ENCODE measurements at places on chromosomes 12 and 14.

DNA sequence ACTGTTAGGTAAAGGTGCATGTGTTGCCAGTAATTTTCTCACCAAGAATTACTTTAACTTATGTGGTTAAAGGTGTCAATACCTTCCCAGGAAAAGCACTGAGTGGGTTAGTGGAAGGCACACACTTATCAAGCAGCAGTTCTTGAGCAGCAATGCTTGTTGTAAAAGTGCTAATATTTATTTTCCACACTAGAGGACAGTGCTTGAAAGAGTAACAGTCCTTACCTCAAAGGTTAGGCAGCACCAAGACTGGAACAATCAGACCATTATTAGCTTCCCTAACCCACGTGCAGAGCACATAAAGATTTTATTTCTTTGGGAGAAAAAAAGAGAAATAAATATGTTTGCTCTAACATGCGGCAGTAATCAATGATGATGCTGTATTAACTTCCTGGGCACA is 48.8 kb upstream of the KRR1 start:
- peak; percentile 34 for DNase-seq

DNA sequence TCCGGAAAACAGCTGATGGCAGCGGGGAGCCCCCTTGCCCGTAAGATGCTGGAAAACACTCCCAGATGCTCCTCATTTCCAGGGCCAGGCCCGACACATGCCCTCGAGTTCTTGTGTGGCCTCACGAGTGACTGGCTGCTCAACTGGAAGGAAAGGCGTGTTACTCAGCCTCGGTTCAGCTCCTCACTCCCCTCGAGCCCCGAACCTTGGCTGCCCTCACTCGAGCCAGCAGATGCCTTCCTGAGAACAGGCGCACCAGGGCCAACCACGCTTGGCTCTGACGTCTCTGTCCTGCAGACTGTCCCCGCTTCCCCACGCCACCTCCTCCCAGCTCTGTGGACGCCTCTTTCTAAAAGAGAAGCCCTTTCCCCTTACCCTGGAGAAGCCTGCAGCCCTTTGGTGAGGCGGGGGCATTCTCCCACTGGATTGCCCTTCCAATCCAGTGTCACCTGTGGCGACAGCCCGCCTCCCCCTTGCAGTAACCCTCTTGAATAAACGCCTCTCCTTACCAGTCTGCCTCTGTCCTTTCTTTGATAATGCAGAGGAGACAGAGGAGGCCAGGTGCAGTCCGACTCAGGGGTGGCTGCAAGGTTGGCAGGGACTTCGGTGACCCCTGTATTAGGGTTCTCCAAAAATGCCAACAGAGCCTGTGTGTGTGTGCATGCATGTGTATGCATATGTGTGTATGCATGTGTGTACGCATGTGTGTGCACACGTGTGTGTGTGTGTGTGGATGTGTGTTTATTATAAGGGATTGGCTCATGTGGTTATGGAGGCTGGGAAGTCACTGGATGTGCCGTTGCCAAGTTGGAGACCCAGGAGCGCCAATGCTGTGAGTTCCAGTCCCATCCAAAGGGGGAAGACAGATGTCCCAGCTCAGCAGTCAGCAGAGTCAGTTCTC is 166.3 kb downstream of the KIF26A start:
- no peak for DNase-seq

DNA sequence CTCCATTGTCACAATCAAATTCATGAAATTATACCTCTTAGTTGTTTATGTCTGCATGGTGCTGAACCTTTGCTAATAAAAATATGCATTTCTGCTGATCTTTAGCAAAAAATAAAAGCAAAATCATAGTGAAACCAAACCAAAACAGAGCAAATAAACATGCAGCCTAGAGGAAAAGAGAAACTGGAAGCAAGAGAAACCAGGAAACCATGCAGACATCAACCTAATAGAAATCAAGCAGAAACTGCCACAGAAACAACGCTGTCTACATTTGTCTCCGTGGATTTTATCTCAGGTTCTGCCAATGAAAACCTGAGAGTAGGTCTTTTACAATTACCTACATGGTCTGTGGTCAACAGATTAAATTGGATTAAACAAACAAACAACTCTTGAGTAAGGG is 173.7 kb downstream of the SYT10 start:
- no peak for DNase-seq

- no peak for DNase-seq
These were observed 65.9 kb downstream of the AVPR1A start for GRCh38 chr12:63085120-63085519.

- no peak for DNase-seq
These were observed 55.2 kb downstream of the FOS start for GRCh38 chr14:75333606-75334548.

GRCh38 chr12:107111314-107111713 is 18.0 kb upstream of the CRY1 start:
- DNase-seq, result no peak

DNA sequence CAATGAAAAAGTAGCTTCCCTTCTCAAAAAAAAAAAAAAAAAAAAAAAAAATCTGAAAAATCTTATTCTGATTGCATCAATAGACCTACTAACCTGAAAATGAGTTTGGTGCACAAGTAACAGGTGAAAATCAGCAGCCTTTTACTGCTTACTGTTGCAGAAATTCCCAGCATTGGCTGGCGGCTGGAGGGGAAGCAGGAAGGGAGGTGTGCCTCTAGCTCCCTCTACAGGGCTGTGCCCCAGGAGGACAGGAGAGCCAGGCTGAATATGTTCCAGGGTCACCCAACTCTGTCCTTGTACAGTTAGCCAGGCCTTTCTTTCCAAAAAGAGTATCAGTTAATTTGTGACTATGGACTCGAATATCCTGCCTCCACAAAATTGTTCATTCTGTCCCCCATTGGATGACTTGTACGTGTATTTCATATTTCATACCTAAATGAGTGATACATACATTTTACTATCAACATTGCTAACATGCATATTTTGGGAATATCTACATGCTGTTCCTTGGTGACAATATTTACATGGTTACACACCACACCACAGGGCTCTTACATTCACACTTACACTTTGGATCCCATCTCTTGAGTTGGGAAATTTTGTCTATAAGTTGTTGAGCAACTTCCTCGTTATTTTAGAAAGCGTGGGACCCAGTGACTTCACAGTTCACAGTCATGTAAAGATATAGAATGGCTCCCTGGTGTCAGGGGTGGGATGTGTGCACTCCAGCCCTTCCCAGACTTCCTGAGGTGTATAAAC is 124.8 kb downstream of the SAMD4A start:
- peak; percentile 41 for DNase-seq

GRCh38 chr12:72017054-72017651 is 78.5 kb downstream of the TPH2 start:
- DNase-seq, result peak; percentile 81

- DNase-seq, result no peak
These were observed 33.9 kb downstream of the PLCZ1 start for GRCh38 chr12:18703911-18704310.

DNA sequence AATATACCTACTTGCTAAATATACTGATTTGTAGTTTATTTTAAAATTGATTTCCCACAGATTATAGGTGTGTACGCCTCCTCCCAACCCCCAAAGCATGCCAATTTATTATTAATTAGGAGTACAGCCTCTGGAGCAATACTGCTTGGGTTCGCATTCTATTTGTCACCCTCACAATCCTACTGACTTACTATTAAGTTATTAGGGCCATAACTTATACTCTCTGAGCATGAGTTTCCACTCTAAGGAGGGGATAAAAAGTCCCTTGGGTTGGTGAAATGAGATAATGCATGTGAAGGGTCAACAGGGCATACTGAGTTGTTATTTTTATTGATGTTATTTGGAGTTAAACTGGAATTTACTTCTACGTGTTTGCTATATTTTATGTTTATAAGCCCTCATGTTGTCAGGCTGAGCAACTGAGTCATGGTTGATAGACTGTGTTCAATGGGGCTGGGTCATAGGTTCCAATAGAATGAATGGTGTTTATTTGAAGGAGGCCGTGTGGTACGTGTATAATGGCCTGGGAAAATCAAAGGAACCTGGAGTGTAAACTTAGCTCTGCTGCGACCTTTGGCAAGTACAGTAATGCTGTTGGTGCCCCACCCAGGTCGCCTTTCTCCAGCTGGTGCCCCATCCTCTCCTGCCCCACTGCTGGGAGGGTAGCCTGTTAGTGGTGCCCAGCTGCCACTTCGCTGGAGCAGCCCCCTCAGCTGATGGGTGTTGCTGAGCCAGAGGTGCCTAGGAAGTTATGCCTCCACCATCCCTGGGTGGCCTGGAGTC is 99.3 kb upstream of the PTPRB start:
- DNase-seq, result no peak

DNA sequence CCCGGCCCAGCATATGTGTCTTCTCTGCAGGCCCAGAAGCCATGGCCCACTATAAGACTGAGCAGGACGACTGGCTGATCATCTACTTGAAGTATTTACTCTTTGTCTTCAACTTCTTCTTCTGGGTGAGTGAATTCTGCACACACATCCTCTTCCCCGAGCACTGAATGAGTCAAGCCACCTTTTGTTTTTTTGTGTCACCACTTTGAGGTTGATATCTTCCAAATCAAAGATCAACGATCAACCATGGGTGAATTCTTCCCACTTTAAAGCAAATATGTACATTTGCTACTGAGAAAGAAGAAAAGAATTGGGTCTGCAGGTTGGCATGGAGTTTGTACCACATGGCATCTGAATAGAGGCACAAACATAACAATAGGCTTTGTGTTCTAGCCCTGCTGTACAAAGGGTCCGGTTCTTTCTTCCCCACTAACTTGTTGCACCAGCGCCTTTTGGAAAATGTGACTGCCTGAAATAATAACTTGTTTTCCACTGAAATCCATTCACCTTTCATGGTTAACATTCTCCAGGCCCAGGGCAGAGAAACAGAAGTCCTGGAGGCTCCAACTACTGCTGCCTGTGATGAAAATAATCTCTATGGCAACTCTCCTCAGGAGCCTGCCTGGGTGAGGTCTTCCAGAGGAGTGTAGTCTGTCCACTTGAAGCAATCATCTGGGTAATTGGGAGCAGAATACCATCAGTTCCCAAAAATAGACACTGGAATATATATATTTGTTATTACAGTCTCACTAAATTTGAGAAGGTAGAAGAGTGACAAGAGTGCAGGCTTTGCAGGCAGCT is 27.6 kb downstream of the TSPAN11 start:
- DNase-seq, result no peak

- DNase-seq, result peak; percentile 3
These were observed 202.1 kb downstream of the ADAMTS20 start for GRCh38 chr12:43349863-43350262.

DNA sequence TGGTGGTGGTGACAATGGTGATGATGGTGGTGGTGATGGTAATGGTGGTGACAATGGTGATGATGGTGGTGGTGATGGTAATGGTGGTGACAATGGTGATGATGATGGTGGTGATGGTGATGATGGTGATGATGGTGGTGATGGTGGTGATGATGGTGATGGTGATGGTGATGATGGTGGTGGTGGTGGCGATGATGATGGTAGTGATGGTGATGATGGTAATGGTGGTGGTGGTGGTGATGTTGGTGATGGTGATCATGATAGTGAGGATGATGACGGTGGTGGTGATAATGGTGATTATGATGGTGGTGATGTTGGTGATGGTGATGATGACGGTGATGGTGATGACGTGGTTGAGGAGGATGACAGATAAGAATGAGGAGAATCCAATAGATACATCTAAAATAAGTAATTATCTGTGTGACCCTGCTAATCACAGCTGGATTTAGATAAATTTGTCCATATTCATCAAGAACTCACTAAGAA is 170.7 kb upstream of the SFSWAP start:
- no peak for DNase-seq

DNA sequence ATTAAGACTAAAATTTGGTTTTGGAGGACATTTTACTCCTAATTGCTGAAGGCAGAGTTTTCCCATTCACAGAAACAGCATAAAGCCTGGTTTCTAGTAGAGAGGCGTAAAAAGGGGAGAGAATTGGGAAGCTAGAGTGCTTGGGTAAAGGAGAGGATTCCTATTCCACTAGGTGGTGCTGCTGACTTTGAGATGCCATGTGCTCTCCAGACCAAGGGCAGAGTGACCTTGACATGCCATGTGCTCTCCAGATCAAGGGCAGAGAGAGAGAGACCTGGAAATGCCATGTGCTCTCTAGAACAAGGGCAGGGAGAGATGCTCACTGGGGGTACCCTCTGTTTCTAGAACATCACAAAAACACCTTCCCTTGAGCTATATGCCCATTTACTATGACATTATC is 176.2 kb upstream of the PDZRN4 start:
- DNase-seq, result no peak

DNA sequence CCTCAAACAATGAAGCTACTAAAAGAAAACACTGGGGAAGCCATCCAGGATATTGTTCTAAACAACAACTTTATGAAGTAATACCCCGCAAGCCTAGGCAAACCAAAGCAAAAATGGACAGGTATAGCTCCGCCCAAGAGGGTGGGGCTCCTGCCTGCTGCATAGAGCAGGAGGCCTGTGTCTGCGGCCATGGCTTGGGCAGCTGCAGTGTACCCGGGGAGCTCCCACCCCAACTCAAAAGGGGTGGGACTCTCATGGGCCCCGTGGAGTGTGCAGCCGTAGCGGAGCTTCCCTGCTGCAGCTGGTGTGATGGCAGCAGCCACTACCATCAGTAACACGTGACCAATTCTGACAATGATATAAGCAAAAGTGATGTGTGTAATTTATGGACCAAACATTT is 264.2 kb upstream of the KITLG start:
- no peak for DNase-seq

DNA sequence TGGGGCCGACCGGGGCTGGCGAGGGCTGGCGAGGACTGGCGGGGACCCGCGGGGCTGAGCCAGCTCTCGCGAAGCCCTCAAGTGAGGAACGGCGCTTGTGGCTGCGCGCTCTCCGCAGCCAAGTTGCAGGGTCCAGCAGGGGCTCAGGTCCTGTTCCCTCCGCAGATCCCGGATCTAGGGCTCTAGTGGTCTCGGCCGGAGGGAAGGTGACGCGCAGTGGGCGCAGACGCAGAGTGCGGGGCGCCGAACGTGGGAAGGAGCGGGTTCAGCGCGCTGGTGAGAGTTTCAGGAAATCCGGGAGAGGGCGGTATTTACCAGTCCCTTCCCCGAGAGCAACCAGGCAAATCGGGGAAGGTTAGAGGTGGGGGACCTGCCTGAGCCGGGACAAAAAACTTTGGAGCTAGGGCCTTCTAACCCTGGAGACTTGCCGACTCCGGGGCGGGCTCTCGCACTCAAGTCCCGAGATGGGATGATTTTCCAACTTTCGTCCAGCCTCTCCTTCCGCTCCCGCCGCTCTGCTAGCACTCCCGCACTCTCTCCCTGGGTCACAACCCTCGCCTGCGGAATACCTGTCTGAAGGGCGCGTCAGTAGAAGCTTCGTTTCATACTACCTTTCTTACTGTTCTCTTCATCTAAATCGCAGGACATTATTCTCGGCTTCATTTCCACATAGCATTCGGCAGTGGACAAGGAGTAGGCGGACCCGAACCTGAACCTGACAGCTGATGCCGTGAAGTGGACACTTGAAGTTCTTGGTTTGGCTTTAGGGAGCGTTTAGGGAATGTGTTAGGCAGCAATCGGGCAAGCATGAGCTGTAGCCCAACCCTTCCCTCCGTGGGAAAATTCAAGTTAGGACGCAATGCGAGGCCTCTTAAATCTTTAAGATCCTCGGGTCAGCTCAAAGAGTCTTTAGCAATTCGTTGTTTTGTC is 13.6 kb upstream of the PAX9 start:
- peak; percentile 66 for DNase-seq

GRCh38 chr12:41962171-41962572 is 182.5 kb downstream of the GXYLT1 start:
- peak; percentile 82 for DNase-seq

Data from NCI-H1105 treated with DMSO at 0.1 percent for 48 hours (cell line).